ENCODE measurements at places on chromosomes 16 and 17. TPM values are rescaled to one million over a fixed set of nuclear protein-coding genes. Genes with fewer than 3 reads are reported as not detected.

HBQ1 gene
- total RNA-seq: 0.34 TPM

DNA sequence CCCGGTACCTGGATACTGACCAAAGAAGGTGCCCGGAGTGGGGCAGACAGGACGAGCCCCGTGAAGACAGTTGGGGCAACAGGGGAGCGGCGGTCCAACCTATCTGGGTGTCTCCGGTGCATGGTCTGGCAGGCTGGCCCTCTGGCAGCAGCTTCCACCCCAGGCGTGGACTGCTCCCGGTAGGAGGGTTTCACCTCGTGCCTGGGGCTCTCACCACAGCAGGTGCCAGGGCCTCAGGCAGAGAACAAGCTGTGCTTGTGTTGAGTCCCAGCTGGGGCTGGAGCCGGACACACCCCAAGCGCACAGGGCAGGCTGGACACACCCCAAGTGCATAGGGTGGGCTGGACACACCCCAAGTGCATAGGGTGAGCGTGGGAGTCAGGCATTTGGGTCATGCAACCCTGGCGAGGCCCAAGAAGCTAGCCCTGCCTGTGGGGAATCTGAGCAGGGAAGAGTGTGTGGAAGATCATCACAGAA, 1.5 kb upstream of the FBXL16 start:
- no peak for DNase-seq

- DNase-seq: no peak
Measured at GRCh38 chr16:1152123-1152638, 725 bp upstream of the CACNA1H start.

DNA sequence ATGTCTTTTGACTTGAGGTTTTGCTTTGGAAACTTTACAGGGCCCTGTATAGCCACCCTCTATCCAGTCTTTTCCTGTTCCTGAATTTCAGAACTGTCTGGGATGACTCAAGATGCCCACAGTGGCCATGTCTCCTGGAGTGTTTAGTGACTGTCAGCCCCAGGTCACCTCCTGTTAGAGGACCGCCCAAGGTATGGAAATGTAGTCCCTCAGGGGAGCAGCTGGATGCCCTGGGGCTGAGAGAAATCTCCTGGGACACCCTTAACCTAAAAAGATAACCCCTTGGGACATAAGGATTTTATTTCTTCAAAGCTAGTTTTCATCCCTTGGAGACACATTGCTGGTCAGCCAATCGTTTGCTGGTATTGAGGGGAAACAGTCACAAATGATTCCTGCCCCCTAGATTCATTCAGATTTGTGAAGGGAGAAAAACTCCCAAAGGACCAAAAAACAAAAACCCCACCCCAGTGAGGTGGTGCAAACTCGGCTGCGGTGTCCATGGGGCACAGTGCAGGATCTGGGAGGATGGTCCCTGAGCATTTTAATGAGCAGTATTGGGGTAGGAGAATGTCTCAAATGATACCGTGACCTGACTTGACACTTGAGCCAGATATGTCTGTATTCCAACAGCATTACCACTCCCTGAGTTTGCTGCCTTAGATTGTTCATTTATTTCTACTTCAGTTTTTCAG, 1.7 kb downstream of the ZNF267 start:
- DNase-seq: peak; percentile 41

CBFA2T3 gene
- total RNA-seq: 0.14 TPM

- DNase-seq: no peak
Measured at GRCh38 chr16:80896776-80897175, 92.4 kb upstream of the CDYL2 start.

GRCh38 chr17:44556166-44556831, 985 bp upstream of the FZD2 start:
- peak; percentile 48 for DNase-seq

- no peak for DNase-seq
Measured at GRCh38 chr17:4448197-4448980, 14.6 kb downstream of the SPNS3 start.

DNA sequence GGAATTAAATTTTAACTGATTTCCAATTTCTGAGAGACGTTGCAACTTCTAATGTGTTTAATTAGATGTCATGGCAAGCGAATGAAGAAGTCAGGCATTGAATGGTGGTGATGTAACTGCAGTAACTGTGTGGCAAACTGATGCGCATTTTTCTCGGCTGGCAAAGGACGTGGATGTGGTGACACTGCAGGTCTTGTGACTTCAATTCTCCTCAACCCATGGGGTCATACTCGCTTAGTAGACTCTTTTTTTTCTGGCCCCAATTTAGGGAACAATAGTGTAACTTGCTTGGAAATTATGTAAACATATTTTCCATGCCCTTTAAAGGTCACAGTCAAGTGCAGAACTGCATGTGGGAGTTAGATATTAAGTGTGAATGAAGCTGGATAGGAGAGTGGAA, 1.9 kb upstream of the FAM20A start:
- DNase-seq: no peak

DNA sequence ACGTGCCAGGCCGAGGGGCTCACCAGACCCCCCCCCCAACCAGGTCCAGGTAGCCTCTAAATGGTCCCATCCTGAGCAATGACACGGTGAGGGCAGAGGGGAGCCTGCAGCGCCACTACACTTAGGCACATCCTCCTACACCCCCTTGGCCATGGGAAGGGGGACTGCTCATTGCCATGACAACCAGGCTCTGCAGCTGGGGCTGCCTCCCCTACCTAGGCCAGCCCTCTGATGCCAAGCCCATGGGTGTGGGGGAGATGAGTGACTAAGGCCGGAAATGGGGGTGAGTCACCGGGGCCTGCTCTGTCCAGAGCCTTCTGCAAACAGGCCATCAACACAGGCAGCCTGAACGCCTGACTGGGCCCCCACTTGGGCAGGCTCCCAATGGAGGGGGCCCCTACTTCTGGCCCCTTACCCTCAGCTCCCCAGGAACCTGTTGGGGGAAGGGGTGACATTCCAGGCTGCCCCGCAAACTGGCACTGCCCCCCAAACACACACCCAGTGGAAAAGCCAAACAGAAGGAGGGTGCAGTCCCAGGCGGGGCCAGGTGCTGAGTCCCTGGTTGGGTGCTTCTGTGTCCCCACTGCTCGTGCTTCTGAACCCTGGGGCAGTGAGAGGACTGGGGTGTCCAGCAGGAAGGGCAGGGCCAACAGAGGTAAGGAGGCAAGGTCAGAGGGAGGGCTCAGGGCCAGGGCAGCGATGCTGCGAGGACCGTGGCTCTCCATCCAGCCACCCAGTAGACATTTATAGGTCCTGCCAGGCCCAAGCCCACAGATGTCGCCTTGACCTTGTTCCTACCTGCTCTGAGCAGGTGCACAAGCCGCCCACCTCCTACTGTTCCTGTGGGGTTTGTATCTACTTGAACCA, 8.2 kb downstream of the PLCD3 start:
- DNase-seq: peak; percentile 93

ITGB4 gene
- total RNA-seq: 125 TPM

DNA sequence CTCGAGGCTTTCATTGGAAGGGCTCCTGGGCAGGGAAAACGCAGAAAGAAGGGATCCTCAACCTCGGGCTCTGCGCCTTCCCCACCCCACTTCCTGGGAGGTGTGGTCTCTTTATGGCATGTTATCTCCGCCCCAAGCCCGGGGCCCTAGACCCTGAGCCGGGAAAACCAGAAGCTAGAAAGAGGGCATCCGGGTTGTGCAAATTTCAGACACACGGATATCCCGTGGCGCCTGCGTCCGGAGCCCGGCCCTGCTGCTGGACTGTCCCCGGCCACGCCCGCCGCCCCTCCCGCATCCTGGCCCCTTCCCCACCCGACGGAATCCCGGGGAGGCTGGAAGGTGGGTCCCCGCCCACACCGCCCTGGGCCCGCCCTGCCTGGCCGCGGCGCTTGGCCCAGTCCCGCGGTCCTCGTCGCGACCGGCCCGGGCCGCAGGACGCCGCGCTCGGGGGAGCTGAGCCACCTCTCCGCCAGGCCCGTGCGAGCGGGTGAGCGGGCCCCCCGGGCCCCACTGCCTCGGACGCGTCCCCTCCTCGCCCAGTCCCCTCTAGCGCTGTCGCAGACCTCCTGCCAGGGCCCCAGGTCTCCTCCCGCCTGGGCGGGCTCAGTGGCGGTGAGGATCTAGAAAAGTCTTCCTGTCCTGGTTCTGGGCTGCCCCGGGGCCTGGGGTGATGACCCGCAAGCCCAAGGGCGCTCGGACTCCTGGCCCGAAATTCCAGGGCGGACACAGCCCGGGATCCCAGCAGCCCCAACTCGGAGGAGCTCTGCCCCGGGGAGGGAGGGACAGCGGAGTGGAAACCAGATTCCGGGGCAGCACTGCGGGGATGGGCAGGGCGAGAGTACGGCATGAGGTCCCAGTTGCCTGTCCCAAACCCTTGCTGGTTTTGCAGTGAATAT, at the start of gene SLC16A5:
Gene SLC16A5 (plus strand): TSS at position 397 of the 896 bp plus-strand sequence. CDS start 5,683 bp downstream, outside the sequence.
- peak; percentile 75 for DNase-seq

DNA sequence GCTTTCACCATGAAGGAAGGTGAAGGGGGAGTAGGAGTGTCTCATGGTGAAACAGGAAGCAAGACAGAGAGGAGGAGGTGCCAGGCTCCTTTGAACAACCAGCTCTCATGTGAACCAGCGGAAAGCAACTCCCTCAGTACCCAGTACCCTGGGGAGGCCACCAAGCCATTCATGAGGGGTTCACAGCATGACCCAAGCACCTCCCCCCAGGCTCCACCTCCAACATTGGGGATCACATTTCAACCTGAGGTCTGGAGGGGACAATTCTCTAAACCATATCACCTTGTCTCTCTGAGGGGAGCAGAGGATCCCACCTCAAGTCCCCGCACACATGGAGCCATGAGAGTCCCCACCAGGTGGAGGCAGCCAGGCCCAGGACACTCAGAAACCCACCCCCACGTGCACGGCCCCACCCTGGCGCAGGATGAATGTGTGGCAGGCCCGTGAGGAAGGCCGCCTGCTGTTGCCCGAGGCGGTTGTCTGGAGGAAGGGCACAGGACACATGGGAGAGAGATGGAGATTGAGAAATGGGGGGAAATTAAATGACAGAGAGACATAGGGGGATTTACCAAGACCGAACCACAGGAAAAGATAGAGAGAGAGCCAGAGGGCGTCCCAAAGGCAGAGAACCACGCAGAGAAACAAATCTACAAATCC, 85.9 kb downstream of the TMEM132E start:
- no peak for DNase-seq

DNA sequence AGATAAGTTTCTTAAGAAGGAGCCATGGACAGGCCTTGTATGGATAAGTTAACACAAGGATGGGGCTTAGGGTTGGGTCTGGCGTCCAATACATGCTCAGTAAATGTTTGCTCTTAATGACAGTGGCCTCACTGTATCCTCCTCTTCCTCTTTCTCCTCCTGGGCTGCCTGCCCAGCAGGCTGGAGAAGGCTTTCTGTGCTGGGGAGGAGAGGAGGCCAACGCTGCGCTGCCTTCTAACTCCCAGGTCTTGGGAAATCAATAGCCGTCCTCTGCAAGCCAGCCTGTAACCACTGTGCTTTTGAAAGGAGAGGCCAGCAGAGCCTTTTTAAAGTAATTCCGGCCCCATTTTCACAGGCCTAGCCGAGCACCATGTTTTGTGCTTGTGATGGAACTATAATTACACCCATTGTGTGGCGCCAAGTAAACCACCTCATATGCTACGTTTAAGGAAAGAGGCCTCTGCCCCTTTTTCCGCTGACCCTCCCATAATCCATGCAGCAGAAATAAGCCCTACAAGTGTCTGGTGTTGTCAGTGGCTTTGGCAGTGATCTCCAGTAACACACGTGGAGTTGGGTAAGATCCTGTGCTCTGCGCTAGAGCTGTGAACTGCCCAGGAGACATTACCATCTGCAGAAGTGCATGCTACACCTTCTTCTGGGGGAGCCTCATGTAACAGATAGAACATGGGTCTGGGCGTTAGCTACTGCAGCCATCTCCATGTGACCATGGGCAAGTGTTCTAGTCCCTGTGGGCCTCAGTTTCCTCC, 368.2 kb downstream of the SNX29 start:
- no peak for DNase-seq
